ENCODE measurements at places on chromosomes 2 and 18.

- DNase-seq, result no peak
Observed at GRCh38 chr2:223215254-223215516, 163.2 kb downstream of the KCNE4 start.

DNA sequence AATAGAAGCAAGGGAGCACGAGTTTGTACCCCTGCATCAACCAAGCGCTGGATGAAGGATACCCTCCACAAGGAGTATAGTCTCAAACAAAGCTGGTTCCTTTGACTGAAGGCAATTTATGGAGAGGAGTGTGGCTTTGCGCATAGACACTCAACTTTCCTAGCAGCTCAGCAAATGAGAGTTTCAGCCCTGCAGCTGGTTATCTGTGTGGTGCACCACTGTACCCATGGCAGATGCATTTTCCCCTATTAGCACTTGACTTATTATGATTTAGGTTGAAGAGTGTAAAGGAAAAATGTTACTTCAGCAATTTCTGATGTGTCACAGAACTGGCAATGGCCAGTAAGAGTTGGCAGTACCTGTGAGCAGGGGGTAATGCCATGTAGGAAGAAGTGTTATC is 440.1 kb upstream of the LINC00305 start:
- DNase-seq, result no peak

- DNase-seq, result no peak
Observed at GRCh38 chr2:208319391-208319790, 53.3 kb downstream of the PIKFYVE start.

DNA sequence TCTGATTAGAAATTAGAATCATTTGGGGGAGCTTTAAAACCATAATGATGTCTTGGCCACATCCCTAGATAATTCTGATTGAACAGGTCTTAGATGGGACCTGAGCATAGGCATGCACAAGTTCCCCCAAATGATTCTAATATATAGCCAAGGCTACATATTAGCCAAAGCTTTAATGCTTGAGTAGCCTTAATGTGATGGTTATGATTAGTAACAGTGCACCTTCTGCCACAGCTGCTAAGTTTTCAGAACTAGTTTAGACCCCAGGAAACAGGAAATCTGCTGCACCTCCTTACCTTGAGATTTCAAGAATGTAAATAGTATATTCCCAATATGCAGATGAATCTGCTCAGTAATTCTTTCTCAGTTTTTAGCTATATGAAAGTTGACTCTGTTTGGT is 119.8 kb downstream of the PTPN4 start:
- no peak for DNase-seq

- DNase-seq, result no peak
Observed at GRCh38 chr2:42858140-42859005, 66.0 kb upstream of the HAAO start.

DNA sequence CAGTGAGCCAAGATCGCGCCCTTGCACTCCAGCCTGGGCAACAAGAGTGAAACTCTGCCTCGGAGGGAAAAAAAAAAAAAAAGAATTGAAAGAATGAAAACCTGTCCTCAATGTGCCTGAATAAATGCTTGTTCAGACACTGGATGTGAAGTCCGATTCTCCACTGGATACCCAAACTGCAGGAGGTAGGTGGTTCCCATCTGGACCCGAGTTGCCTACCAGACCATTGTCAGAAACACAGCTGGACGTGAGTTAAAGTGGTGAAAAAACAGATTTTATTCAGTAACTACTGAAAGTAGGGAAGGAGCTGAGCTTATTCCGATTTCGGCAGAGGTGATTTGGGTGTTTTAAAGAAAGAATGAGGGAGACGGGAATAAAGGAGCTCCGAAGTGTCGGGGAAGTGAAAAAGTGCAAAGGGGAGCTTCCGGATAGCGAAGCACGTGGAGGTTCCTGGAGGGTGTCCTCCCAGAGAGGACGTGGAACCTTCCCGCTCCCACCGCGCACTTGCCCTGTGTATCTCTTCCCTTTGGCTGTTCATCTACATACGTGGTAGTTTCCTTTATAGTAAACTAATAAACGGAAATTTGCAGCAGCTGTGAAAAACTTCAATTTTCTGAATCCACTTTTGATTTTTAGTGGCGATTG is 10.4 kb upstream of the ZDBF2 start:
- DNase-seq, result no peak

DNA sequence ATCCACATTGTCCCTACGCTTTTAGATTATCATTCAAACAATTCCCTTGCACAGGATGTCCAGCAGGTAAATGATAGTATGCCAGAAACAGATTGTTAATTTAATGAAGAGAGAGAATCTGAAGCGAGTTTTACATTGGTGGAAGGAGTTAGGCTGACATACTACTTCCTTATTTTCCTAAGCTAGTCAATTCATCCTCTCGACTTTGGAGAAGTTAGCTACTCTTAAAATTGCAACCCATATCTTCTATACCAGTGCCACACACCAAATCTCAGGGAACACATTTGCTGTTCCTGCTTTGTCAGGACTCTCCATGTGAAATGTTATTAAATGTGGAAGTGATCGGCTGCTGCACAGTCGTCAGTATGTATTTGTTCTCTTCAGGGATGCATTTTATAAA is 249.2 kb downstream of the NAPG start:
- no peak for DNase-seq

- DNase-seq, result no peak
Observed at GRCh38 chr18:76783786-76784484, 38.4 kb upstream of the ZNF236 start.

DNA sequence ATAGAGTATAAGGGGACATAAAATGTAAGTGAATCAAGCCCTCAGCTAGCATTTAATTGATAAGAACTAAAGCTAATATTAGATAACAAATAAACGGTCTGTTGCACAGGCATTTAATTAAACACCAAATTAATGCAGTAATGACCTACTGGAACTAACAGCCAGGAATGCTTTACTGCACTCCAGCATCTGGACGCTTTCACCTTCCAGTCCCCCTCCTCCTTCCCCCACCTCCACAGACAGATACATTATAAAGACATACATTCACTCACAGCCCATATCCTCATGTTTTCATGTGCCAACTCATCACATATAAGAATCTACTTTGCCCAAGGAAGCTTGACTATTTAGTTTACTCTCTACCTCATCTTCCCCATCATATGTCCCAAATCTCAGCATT is 337.4 kb upstream of the PIK3C3 start:
- no peak for DNase-seq

GRCh38 chr2:148903979-148904378 is 29.0 kb downstream of the KIF5C start:
- DNase-seq, result no peak

DNA sequence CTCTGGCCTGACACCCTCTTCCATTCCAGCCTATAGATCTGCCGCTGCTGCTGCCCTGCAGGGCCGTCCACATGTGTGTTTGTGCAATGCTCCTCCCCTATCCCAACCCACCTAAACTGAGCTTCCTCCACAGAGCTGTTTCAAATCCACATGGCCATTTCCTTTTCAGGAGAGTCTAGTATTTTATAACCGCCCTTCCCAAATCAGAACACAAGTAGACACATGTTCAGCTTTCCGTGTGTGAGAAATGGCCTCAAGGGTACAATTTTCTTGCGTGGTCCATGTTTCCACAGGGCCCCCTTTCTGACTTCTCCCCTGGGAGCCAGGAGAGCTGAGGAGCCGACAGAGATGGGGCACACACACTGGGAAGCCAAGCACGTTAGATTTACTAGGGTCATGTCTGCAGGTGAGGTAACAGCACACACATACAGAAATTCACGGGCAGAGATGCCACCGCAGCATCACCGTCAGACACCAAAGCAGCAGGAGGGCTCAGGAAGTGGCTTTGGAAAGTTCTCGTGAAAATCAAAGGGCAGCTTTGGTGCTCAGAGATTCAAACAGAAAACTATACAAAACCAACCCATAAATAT is 102.9 kb upstream of the TGFA start:
- DNase-seq, result no peak

- DNase-seq, result no peak
Observed at GRCh38 chr2:233100192-233100998, 40.3 kb downstream of the INPP5D start.

GRCh38 chr18:47036298-47036874 is 965 bp upstream of the ELOA2 start:
- no peak for DNase-seq

DNA sequence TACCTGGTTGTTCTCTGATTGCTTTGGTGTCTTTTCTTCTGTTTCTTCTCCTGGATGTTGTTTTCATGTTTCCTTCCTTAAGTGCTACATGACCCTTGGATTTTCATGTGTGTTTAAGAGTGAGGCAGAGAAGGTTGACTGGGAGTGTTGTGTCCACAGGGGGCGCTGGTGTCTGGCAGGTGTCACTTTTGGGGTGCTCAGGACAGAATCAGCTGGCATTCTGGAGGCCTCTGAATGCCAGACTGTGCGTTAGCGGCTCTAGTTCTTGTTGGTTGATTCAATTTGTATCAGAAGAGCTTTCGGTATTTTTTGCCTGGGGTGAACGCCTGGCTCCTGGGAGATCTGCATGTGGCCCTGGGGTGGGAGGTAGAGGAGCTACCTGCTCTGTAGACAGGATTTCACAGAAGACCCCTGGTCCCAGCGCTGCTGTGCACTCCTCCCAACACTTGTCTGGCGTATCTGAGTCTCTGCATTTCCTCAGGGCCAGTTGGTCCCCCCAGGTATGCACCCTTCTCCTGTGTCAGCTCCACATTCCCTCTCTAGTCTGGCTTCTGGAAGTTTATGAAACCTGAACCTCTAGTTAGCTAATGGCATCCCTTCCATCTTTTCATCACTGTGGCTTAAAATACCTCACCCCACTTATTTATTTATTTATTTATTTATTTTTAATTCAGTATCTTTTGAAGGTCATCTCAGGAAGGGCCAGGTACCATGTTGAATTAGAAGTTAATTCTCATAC is 1.1 kb downstream of the GREB1 start:
- DNase-seq, result no peak

- no peak for DNase-seq
Observed at GRCh38 chr2:183059561-183059960, 19.0 kb upstream of the DUSP19 start.
